Endodermal cell (in vitro differentiated cells): ENCODE measurements at places on chromosomes 5 and 9. TPM values are rescaled to one million over a fixed set of nuclear protein-coding genes. Genes with fewer than 3 reads are reported as not detected.

The CTSV gene
- total RNA-seq: 292 and 294 TPM in 2 replicates

The ERGIC1 gene
- 94.8 to 105 TPM (median 95.1 TPM) in 3 replicates for total RNA-seq

The PDLIM4 gene
- total RNA-seq: 9.0 and 9.1 TPM in 2 replicates

The MTREX gene
- 104 to 112 TPM (median 106 TPM) in 3 replicates for total RNA-seq

The GFM2 gene
- 34.0 to 44.5 TPM (median 39.1 TPM) in 3 replicates for total RNA-seq

- no peak for DNase-seq
These were observed 224.9 kb downstream of the SNX18 start for GRCh38 chr5:54742417-54742891.

DNA sequence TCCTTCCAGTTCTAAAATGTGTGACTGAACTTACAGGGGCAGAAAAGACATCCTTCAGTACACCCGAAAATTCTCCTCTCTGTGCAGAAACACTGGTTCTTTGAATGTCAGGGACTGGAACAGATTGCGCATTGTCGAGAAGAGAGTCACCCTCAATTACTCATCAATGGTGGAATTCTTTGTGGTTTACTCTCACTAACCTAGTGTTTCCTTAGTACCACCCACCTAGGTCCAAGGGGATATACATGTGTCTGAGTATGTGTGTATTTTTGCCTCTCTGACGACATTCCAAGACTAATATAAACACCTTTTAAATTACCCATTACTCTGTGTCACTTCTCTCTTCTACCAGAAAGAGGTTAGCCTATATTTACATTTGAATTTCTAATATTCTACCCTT is 660.8 kb downstream of the TLE1 start:
- DNase-seq: no peak

GRCh38 chr5:87300176-87300575 is 32.5 kb downstream of the RASA1 start:
- no peak for DNase-seq

- DNase-seq: peak; percentile 61
These were observed 23.1 kb downstream of the IQGAP2 start for GRCh38 chr5:76425928-76426804.

- DNase-seq: peak; percentile 86
These were observed at the start of gene NCS1 for GRCh38 chr9:130172161-130172857. Gene NCS1, plus strand, starts transcription at chr9:130172404. Its CDS starts 260 bp downstream, at chr9:130172664.

DNA sequence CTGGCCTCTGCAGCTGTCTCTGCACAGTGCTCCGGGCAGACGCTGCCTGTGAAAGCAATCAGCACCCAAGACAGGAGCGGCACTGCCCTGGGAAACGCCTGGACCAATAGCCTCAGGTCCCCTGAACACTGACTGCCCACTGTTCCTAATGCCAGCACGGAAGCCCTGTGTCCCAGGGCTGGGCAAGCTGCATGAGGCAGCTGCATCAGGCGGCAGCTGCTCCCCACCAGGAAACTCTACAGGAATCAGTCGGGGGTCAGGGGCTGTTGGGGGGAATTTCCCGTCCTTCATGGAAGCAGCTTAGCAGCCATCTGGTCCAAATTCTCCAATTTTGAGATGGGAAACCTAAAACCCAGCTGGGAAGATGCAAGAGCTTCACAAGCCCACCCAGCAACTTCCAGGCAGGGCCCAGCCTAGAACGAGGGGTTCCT is 118.6 kb downstream of the VAV2 start:
- no peak for DNase-seq

GRCh38 chr5:139799359-139799758 is 3.8 kb downstream of the PSD2 start:
- DNase-seq: no peak

DNA sequence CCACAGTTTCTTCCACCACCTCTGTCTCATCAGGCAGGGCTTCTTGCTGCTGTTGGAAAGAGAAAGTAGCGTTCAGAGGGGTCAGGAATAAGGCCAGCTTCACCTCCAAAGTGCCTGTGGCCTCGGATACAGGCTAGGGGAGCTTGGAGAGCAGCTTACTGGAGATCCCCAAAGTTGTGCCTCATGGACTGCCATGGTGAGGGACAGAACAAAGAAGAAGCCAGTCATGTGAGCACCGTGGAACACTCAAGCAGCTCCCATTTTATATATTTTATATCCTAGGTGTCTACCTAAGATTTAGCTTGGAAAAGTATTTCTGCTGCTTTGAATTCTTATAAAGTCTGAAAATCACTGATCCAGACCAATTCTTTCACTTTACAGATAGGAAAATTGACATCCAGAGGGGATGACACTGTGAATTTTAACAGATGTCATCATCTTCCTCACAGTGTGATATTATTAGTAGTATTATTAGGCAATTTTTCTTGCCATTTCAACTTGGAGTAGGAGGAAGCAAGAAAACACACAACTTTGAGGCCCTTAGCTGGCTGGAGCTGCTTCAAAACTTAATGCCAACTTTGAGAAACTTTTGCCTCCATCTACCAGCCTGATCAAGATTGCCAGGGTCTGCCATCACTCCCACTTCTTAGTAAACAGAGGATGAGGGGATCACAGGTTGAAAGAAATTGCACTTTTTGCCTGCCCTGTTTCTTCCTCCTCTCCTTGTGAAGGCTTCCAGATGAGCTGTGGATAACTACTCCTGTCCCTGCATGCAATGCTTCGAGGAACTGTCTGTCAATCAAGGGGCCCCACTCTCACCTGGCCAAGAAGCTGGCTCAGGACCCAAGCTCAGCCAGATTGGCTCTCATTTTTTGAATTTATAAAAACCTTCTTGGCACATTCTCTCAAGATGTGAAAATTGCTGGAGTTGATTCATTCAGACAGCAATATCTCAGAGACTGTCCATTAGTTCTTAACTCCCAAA is 11.8 kb downstream of the SPARC start:
- DNase-seq: no peak

DNA sequence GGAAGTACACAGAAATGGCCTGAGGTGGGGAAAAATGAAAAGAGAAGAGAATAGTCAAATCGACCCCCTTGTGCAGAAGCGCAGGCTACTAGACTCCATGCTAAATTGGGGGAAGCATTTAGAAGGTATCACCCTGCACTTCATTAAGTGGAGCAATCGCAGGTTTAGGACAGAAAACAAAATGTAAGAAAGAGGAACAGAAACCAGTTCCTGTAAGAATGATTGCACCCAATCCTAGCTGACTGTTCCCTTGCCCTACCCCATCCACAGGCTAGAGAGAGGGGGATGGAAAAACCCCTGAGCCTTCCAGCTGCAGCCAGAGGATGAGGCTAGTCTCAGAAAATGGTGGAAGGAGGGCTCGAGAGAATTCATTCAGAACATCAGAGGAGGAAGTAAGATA is 23.9 kb upstream of the PPP1R2B start:
- DNase-seq: no peak

- no peak for DNase-seq
These were observed 115.7 kb downstream of the FRMD3 start for GRCh38 chr9:83422527-83422926.

DNA sequence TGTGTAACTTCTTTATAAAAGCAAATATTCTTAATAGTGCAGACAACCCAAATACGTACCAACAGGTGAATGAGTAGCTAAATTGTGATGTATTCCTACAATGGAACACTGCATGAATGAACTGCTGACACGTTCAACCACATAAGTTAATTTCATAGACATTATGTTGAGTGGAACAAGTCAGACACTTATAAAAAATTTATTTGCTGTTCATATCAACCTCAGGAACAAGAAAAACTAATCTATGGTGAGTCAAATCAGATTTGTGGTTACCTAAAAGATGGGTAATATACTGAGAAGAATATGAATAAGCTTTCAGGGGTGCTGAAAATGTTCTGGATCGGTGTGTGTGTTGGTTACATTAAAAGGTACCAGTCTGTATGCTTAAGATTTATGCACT is 35.7 kb downstream of the INVS start:
- DNase-seq: no peak

DNA sequence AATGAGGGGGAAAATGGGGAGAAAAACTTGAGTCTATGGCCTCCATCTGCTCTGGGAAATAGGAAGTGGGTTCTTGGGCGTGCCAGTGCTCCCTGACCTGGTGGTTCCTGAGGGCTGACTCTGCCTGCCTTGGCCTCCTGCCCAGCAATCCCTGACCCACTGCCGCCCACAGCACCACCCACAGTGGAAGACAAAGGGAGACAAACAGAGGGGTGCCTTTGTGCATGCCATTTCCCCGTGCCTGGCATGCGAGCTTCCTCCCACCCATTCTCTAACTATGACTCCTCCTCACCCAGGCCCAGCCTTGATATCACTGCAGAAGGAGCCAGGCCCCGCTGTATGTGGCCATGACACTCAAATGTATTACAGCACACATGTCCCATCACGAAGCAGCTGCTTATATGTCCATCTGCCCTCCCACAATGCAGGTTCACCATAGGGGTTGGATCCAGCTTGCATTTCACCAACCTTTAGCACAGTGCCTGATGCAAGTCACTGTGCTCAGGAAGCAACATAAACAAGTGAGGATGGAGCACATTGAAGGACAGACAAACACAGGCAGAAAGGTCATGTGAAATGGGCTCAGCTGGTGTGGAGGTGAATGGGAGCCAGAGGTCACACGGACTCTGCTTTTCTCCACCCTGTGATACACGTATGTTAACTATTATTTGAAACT is 84.4 kb downstream of the ADRB2 start:
- DNase-seq: peak; percentile 44

DNA sequence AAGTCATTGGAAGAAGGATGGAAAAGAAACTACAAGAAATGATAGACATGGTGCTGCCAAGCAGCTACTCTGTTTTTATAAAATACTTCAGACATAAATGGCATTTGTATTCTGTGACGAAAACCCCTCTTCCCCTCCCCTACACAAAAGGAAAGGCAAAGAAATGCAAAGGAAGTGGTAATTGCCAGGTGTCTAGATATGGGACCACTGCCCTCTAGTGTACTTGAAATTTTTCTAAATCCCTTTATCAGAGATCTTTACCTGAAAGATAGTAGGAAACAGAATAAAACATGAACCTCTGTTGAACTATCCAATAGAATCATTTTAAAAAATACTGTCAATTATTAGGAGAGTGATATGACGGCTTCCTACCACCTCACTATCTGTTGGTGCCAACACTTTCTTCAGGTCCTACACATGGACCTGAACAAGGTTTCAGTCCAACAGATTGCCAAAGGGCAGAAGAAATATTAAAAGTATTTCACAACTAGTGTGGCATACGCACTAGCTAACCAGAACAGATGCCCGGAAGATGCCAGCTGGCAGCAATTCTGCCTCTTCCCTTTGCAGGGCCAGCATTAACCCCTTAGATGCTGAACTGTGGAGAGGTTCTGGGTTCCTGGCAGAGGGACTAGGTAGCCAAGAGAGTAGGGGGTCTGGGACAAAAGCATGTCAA is 104.1 kb downstream of the TSSK1B start:
- no peak for DNase-seq
